Aortic smooth muscle cell (primary cell): ENCODE measurements at places on chromosomes 11 and 22. TPM values are rescaled to one million over a fixed set of nuclear protein-coding genes. Genes with fewer than 3 reads are reported as not detected.

The CRYAB gene
- 25.2 and 45.1 TPM in 2 replicates for total RNA-seq

The CRYBB2 gene
- total RNA-seq = not detected in 2 replicates

The SCGB1C1 gene
- not detected in 2 replicates for total RNA-seq

The HPX gene
- total RNA-seq = 0.79 and 1.4 TPM in 2 replicates

The CARD16 gene
- 15.3 and 17.0 TPM in 2 replicates for total RNA-seq

The ASPHD2 gene
- 1.8 TPM in 2 replicates for total RNA-seq

The IFITM2 gene
- total RNA-seq = 113 and 138 TPM in 2 replicates

The C1QTNF4 gene
- 0.06 TPM in 1 of 2 replicates, not detected in the other for total RNA-seq

The SELENOM gene
- 119 and 129 TPM in 2 replicates for total RNA-seq

The A4GALT gene
- total RNA-seq = 33.6 and 39.3 TPM in 2 replicates

The ZDHHC24 gene
- 8.8 and 10.6 TPM in 2 replicates for total RNA-seq

The SLC22A9 gene
- not detected in 2 replicates for total RNA-seq

The OR8A1 gene
- total RNA-seq = not detected in 2 replicates

The HIPK3 gene
- total RNA-seq = 95.6 and 99.6 TPM in 2 replicates

The YPEL4 gene
- total RNA-seq = 0.79 and 1.4 TPM in 2 replicates

The SCUBE1 gene
- total RNA-seq = 0.19 TPM in 1 of 2 replicates, not detected in the other

The MLC1 gene
- total RNA-seq = 2.1 and 2.2 TPM in 2 replicates

The FAM118A gene
- 17.8 and 18.5 TPM in 2 replicates for total RNA-seq

The GRK3 gene
- total RNA-seq = 0.44 and 0.66 TPM in 2 replicates

The PLEKHA7 gene
- total RNA-seq = 0.26 and 0.31 TPM in 2 replicates

The KCTD14 gene
- total RNA-seq = 0.13 and 0.25 TPM in 2 replicates

The OR6T1 gene
- not detected in 2 replicates for total RNA-seq

The ACR gene
- total RNA-seq = not detected in 2 replicates

The CTSW gene
- total RNA-seq = 0.12 TPM in 1 of 2 replicates, not detected in the other

The RASD2 gene
- total RNA-seq = 0.12 and 0.92 TPM in 2 replicates

The ACTN3 gene
- 0.06 TPM in 1 of 2 replicates, not detected in the other for total RNA-seq

The GAL3ST3 gene
- total RNA-seq = not detected in 2 replicates

The GAS2 gene
- 0.75 and 2.0 TPM in 2 replicates for total RNA-seq

The SLC15A3 gene
- total RNA-seq = 7.5 and 9.1 TPM in 2 replicates

The RASL10A gene
- 0.25 TPM in 1 of 2 replicates, not detected in the other for total RNA-seq

The HEPHL1 gene
- total RNA-seq = not detected in 2 replicates

The FZD4 gene
- 42.4 and 72.1 TPM in 2 replicates for total RNA-seq
